Stimulated activated CD8-positive, alpha-beta memory T cell treated with anti-CD3 and anti-CD28 coated beads, Interleukin-15, amount 100 ng/mL, for 4 hours (primary cell): ENCODE measurements at places on chromosomes 12 and 14.

DNA sequence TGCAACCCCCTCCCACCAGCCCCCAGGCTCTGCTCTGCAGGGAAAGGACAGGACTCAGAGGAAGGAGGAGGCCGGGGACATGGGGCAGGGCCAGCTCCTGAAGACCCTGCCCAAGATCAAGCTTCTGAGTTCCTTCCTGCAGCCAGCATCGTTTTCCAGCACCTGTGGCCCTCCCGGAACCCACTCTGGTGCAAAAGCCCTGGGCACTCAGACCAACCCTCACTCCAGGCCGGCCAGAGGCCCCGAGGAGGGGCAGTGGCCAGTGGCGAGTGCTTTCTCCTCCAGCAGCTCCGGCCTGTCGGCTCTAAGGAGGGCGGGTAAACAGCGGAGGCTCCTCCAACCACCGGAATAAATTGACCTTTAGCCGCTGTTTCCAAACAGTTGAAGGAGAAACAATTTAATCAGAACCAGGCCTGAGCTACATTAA lies 10.8 kb downstream of the TMEM179 start:
- DNase-seq: no peak

GRCh38 chr14:90960818-90961217 lies 99.6 kb downstream of the RPS6KA5 start:
- DNase-seq: no peak

DNA sequence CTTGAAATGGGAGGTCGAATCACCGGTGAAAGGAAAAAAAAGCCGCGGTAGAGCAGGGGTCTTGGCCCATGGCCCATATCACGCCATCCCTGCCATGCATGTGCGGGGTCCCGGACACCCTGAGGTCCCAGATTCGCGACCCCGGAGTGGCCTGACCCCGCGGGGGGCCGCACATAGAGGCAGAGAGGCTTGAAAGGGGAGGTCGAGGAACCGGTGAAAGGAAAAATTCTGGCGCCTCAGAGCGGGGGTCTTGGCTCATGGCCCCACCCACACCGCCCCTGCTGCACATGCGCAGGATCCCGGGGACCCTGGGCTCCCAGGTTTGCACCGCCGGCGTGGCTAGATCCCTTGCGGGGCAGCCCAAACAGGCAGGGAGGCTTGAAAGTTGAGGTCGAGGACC lies 319.8 kb downstream of the ALG10 start:
- no peak for DNase-seq

DNA sequence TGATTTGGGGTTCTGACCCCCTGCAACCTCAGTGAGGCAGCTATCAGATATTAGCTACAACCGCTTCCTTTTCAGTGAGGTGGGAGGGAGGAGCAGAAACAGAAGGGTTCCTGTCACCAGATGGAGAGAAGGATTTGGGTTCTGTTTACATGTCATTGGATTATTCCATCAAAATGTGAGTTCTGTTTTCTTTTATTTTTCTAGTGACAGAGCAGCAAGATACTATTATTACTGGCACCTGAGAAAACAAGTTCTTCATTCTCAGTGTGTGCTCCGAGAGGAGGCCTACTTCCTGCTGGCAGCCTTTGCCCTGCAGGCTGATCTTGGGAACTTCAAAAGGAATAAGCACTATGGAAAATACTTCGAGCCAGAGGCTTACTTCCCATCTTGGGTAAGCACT lies 52.8 kb downstream of the FRMD6 start:
- DNase-seq: no peak

GRCh38 chr14:88128816-88129215 lies 123.9 kb downstream of the GPR65 start:
- no peak for DNase-seq

- DNase-seq: no peak
Observed at GRCh38 chr14:92026548-92027190, 13.2 kb downstream of the TRIP11 start.

DNA sequence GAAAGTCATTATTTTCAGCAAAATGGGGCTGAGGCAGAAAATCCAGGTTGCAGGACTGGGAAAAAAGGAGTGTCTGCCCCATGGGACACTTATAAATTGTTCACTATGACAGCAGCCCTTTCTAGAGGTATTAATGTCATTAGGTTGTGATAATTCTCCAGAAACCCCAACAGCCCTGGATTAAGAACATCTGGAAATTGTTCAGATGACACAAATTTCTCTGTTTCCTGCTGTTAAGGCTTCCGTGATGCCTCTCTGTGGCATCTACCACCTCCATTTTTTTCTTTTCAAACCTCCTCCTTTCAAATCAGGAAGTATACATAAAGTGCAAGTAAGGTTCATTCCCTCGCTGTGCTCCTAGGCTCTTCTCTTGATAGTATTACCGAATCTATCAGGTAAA lies 25.6 kb downstream of the EGLN3 start:
- DNase-seq: no peak

GRCh38 chr14:105842105-105842504 lies 315.7 kb downstream of the TMEM121 start:
- no peak for DNase-seq

GRCh38 chr12:107372229-107372658 lies 278.9 kb upstream of the CRY1 start:
- no peak for DNase-seq

GRCh38 chr12:65152012-65152411 lies 17.4 kb upstream of the LEMD3 start:
- DNase-seq: no peak

GRCh38 chr12:6603095-6603567 lies 4.0 kb downstream of the CHD4 start:
- DNase-seq: no peak

DNA sequence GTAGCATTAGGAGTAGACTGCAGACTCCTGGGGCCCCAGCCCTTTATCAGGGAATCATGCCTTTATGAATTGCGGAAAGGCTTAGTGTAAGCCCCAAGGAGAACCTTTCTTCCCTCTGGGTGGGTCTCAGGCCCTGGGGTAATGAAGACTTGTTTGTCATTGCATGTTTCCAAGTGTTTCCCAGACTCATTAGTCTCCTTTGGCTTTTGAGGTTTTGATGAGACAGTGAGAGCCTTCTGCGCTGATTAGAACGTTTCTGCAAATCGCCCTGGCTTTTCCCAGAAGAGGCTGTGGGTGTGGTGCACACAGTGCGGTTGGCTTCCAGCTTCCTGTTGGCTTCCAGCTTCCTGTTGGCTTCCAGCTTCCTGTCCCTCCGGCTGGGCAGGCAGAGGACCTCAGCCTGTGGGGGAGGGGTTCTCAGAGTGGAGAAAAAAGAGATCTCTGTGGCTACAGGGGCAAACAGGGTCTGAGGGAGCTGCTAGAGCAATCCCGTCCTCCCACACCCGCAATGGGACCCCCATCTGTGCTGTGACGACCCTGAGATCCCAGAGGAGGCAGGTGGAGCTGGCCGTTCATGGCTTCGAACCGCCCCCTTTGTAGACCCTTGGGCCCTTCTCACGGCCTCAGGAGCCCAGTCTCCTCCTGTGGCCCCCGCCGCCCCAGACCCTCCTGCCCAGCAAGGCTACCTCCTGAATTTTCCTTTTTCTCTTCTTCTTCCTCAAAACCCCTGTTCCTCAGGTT lies 42.1 kb downstream of the GPR68 start:
- DNase-seq: no peak

GRCh38 chr12:15001733-15002382 lies 29.0 kb downstream of the PDE6H start:
- no peak for DNase-seq

- DNase-seq: no peak
Observed at GRCh38 chr12:46430340-46430948, 57.9 kb upstream of the SLC38A2 start.

DNA sequence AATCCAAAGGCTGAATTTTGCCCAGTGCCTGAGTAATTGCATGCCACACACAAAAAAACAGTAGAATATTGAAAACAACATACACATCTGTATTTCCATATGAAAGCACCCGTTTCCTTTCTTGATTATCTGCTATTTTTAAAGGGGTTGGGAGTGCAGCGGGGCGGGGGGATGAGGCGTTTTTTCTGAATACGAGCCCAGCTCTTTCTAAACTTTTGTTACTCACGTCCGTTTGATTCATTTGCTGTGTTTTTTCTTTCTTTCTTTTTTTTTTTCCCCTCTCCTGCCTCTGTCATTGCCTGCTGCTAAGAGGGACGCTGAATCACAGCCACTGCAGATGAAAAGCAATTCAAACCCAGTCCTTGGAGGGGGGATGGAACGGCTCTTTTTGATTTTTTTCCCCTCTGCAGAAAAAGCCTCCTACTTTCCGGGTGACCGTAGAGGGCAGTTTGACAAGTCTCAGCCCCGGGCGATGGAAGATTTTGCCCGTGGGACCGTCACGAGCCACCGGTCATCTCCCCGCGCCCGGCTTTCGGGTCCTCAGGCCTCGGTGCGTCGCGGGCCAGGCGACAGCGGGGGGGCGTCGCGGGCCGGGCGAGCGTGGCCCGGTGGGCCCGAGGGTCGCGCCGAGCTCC lies 572 bp upstream of the RASSF8 start:
- no peak for DNase-seq

DNA sequence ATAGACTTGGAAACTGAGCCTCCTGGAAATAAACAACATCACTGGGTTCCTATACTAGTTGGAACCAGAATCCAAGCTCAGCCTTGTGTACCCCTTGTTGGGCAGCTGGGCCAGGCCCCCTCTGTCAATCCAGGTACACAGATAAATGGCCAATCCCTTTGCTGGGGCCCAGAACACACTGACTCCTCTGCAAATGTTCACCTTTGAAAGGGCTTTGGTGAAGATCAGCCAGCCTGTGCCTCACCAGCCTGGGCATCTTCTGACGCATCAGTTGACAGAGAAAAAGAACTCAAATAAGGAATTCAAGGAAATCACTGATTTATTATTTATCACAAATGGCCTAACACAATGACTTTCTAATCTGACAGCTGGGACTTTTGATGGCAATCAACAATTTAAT lies 1090.2 kb downstream of the BCL11B start:
- no peak for DNase-seq

DNA sequence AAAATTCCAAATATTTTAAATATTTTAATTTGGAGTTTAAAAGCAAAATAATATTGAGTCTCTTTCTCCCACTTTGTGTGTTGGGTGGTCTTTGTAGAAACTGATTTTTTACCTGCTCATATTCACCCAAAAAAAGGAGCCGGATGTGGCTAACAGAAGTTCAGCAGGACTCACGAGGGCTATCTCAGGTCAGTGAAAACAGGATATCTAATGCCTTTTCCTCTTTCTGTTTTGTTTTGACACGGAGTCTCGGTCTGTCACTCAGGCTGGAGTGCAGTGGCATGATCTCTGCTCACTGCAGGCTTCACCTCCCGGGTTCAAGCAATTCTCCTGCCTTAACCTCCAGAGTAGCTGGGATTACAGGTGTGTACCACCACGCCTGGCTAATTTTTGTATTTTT lies 30.8 kb downstream of the COA8 start:
- DNase-seq: no peak

GRCh38 chr14:33657476-33657875 lies 293.4 kb downstream of the EGLN3 start:
- no peak for DNase-seq

GRCh38 chr14:37094502-37094901 lies 77.9 kb downstream of the SLC25A21 start:
- no peak for DNase-seq

DNA sequence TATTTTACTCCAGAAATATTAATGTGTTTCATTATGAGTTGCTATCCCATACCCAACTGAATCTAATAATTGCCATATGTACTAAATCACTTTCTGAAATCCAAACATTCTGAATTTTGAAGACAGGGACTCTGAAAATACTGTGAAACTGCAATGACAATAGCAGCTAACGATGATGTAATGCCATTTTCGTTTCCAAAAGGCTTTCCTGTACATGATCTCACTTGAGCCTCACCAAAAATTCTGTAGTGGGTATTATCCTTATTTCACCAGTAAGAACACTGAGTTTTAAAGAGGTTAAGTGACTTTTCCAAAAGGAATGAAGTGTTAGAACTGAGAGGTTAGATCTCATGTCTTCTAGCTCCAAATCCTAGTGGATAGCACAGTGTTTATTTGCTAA lies 133.3 kb downstream of the FLRT2 start:
- no peak for DNase-seq

DNA sequence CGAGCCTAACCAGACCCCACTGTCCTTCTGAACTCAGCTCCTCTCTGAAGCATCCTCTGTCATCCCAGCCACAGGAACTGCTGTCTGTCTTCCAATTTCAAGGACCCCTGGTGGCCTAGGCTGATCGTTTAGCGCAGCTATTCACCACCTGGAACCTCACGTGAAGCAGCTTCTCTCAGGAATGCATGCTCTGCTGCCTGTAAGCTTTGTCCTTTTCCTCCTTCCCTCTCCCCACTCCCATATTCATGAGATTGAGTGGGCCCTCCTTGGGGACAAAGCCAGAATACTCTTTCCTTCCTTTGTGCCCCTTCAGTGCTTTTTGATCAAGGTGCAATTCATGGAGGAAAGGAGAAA lies 17.2 kb downstream of the DPF3 start:
- DNase-seq: no peak

GRCh38 chr12:57455374-57456144 lies 452 bp downstream of the INHBE start:
- no peak for DNase-seq

DNA sequence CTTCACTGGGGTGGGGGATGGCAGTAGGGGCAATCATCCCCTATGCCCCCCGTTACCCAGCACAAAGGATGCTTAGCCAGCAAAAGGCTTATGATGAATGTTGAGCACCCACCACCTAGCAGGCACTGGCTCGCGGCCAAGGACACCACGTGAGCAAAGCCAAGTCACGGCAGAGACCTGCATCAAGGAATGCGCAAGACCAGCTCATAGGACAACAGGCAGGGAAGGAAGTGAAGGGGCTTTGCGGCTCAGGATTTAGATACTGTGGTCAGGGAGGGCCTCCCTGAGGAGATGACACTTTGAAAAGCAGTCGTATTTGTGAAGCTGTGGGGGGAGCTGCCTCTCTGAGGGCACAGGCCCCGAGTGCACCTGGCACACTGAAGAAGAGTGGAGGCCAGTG lies 32.8 kb downstream of the SH2B3 start:
- peak; percentile 51 for DNase-seq

- no peak for DNase-seq
Observed at GRCh38 chr12:49838973-49839633, 3.8 kb downstream of the BCDIN3D start.

- no peak for DNase-seq
Observed at GRCh38 chr12:95022477-95022876, 19.0 kb upstream of the NDUFA12 start.

DNA sequence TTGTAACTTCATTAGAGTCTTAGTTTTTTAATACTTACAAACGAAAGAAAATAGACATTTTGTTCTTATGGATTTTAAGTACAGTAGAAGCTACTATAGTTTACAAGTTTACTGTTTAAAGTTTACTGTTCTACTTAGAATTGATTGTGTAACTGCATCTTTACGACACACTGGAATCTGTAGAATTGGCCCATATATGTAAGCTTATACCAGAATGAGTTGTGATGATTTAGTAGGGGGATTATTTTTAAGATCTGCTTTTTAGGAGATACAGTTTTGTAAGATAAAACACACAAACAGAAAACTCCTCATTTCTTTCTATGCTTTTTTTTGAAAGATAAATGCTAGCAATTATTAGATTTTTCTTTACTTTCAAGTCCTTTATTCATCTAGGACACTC lies 30.2 kb upstream of the NAV3 start:
- no peak for DNase-seq

- DNase-seq: no peak
Observed at GRCh38 chr12:49953151-49953550, 2.6 kb downstream of the AQP2 start.

GRCh38 chr12:75007133-75007532 lies 202.5 kb downstream of the KCNC2 start:
- no peak for DNase-seq

- no peak for DNase-seq
Observed at GRCh38 chr14:77409131-77409533, 14.2 kb downstream of the NOXRED1 start.
